ENCODE measurements at places on chromosomes 11 and 22.
A peak's percentile ranks its signal among the peaks of the same experiment; 100 is the strongest.

DNA sequence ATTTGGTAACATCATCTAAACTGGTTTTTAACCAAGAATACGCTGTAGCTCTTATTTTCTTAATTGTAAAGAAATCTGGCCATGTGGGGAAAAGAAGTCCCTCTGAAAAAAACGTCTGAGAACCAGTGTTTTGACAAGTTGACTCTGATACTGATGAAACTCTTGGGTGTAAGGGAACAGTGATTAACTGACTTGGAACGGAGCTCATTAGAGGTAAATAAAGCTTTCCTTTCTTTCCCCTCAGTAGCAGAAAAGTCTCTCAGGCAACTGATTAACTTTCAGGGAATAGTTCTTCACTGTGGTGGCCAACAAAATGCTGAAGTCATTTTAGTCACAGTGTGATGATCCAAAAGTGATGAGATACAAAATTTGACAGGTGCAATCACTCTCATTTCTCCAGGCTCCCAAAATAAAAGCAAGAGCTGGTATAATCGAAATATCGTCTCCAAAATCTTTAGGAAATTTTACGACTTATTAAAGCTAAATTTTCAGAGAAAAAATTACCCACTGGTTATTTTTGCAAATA lies 52.3 kb downstream of the SLC36A4 start:
- DNase-seq: no peak

DNA sequence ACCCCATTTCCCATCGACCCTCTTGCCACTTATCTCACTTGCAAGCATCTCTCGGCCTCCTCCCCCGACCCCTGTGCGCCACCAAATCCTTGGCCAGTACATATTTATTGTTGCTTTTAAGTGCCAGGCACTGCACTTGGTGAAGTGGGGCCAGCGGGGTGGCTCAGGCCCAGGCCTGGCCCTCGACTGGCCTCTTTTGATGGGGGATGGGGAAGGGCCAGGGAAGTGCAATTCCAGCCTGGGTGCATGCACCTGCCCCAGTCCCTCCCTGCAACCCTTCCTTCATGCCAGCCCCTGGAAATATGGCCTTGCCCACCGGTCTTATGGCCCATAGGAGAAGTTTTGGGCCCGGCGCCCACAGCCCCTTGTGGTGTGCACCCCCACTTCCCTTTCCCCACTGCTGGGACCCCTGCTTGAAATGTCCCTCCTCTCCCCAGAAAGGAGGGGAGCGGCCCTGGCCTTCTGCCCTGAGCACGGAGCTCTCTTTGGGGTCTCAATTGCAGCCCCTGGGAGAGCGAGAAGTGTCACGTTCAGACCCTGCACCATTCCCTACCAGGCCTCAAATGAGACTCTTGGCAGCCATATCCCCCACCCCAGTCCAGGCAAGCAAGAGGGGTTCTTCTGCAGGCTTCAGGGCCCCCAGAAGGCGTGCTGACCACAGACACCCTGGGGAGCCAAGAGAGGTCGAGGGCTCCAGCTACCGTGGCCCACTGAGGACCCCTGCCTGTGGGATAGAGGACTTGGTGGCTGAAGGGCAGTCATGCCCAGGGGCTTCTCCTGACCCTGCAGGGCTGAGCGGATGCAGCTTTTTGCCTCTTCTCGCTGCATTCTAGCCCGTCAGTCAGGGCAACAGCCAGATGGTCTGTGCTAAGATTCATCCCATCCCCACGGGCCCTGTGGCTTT lies 961 bp downstream of the SUSD2 start:
- DNase-seq: no peak

DNA sequence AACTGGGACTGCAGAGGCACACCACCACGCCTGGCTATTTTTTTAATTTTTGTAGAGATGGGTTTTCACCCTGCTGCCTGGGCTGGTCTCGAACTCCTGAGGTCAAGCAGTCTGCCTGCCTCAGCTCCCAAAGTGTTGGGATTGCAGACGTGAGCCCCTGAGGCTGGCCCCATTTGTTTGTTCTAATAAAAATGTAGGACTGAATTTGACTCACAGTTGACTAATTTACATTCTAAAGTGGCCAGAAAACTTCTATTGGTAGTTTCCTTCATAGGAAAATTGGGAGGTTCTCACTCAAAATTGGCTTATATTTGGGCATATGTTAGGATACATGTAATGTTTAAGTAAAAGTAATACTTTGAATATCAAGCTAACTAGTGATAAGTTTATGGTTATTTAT lies 35.0 kb downstream of the PPFIA1 start:
- no peak for DNase-seq

GRCh38 chr11:36070213-36070953 lies 126.5 kb downstream of the LDLRAD3 start:
- no peak for DNase-seq

DNA sequence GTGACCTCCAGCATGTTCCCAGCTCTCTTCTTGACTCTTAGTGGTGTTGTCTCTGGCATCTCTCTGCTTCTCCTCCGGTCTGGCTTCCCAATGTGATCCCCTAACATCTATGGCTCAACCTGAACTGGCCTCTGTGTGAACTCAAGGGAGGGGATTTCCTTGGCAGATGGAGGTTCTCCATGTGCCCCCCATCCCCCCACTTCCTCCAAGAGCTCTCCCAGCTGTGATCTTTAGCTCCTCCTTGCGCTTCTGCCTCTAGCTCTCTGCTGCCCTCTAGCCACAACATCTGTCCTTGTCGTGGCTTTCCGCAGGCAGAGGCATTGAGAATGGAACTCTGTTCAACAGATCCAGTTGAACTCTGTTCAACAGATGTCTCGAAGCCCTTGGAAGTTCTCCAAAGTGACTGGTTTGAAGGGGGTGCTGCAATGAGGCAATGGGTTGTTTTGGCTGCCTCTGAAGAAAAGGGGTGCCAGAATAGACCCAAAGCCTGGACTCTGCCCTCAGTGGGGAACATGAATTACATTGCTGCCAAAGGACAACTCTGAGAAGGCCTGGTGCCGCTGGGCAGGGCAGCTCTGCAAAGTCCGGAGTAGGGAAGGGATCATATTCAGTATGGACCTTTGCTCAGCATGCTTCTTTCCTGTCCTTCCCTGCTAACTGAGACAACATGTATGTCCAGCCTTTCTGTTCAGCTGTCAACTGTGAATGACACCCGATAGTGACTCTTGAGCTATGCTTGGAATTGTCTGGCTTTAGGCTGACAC lies 61.9 kb downstream of the ADM start:
- peak; percentile 43 for DNase-seq

DNA sequence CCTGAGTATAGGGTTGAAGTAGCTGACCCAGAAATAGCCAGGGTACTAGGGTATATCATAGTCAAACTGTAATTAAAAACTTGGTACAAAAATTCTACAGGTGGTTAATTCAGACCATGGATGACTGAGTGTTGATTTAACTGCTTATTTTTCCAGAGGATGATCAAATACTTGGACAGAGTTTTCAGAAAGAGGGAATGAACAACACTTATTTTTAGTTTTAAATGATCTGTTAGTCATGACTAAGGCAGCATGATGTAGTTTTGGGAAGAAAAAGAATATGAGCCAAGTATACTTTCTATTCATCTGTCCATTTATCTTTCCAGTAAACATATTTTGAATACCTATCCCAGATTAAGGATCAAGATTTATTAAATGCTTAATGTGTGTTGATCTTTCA lies 19.8 kb upstream of the CCDC89 start:
- no peak for DNase-seq

DNA sequence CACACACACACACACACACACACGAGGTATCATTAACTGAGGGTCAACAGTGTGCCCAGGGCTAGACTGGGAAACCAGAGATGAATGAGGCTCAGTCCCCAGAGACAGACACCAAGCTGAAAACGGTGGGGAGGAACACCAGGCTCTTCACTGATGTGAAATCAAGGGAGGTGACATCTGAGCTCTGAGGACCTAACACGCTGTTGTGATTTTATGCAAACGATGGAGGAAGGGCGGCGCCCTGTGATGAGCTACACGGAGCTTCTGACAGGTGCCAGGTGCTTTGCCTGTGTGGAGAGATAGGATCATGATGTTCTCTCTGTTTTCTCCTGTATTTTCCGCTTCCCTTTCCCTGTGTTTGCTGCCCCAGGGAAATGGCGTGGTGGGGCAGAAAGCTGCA lies 6.5 kb upstream of the CYB5R3 start:
- DNase-seq: peak; percentile 59

- no peak for DNase-seq
These were observed 1.7 kb upstream of the CRYBB1 start for GRCh38 chr22:26619510-26619909.

GRCh38 chr22:48335442-48336139 lies 1492.1 kb downstream of the BRD1 start:
- no peak for DNase-seq

GRCh38 chr22:33328789-33329296 lies 270.7 kb upstream of the SYN3 start:
- no peak for DNase-seq

- no peak for DNase-seq
These were observed 172.8 kb downstream of the KCNA4 start for GRCh38 chr11:29844031-29844430.

DNA sequence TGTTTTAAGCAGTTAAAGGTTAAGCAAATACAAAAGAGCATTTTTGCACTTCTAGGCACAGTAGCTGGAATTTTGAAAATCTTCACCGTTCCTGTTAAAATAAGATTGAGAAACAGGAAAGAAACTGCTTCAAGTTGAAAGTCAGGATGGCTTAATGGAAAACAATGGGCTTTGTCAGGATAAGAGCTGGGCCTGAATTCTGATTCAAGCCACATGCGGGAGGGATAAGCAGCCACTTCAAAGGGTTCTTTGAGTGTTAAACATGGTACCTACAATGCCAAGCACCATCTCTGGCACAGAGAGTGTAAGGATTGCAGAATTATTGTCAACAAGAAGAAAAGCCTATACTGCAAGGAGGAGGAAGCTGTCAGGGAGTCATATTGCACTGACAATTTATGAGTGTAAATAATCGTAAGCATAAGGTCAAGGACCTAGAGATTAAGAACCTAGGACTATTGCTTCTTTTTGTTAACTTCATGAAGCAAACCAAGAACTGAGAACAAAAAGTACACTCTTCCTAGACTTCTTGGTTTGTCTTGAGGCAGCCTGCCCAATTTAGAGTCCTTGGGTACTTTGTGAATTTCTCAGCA lies 32.5 kb downstream of the MPPED2 start:
- no peak for DNase-seq

- no peak for DNase-seq
These were observed 51.3 kb downstream of the BTG4 start for GRCh38 chr11:111460856-111461255.

- no peak for DNase-seq
These were observed 124.1 kb upstream of the CSNK2A3 start for GRCh38 chr11:11476971-11477645.

- DNase-seq: no peak
These were observed at the start of gene TSSK2 for GRCh38 chr22:19130959-19131684. TSS of gene TSSK2 (plus strand) at chr22:19131308. CDS start at chr22:19131400, 92 bp downstream.

GRCh38 chr22:34567367-34567766 lies 498.6 kb upstream of the ISX start:
- DNase-seq: no peak

- no peak for DNase-seq
These were observed 630.4 kb downstream of the METTL15 start for GRCh38 chr11:28738549-28738948.
